Hepatocyte (in vitro differentiated cells): ENCODE measurements at places on chromosomes 1 and 21. TPM values are rescaled to one million over a fixed set of nuclear protein-coding genes. Genes with fewer than 3 reads are reported as not detected.

The ADAM30 gene
- polyA plus RNA-seq, result not detected in 2 replicates

The HSF2BP gene
- polyA plus RNA-seq, result 1.3 and 3.1 TPM in 2 replicates

DNA sequence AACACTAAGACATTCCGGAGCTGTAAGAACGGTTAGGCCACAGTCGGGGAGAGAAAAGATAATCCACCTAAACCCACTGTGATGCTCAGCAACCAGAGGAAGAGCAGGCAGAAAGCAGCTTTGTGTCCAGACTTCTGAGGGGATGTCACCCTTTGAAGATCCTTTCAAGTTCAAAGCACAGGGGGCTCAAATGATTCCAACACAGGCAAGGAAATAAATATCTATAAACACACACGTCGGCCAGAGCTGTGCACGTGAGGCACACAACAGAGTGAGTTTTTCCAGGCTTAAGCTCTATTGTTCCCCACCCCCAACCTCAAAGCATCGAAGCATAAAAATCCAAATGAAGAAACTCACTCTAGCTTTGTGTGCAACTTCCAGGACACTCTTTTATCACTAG is 479.0 kb downstream of the DISC1 start:
- DNase-seq, result no peak

DNA sequence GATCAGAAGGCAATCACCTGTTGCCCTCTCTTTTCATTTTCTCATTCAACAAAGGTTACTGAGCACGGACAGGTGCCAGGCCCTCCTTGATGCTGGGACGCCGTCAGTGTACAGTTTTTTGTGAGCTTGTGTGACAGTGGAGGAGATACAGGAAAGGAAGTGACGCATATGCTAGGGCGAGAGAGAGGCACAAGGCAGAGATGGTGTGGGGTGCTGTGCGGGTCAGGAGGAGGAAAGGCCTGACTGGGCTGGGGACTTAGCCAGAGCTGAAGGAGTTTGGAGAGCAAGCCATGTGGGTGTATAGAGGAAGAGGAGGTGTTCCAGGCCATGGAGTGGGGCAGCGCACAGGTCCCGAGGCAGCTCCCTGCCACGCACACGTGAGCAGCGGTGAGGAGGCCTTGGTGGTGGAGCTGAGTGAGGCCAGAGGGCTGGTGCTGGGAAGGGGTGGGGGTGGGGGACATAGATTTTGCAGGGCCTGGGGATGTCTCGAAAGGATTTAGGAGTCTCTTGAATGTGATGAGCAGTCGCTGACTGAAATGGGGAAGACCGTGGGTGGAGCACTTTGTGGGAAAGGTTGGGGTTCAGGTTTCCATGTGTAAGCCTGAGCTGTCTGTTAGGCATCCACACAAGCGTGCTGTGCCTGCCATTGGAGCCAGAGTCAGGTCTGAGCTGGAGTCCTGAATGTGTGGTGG is 46.0 kb downstream of the TRAPPC10 start:
- no peak for DNase-seq

The POGK gene
- polyA plus RNA-seq, result 21.6 and 22.6 TPM in 2 replicates

The CRP gene
- polyA plus RNA-seq, result not detected in 2 replicates

GRCh38 chr1:235878082-235878811 is 11.5 kb upstream of the LYST start:
- no peak for DNase-seq

The RSPH1 gene
- polyA plus RNA-seq, result 1.8 and 3.0 TPM in 2 replicates

The ACTN2 gene
- polyA plus RNA-seq, result 0.57 and 1.7 TPM in 2 replicates

- DNase-seq, result no peak
These were observed 134.4 kb downstream of the OMA1 start for GRCh38 chr1:58412071-58412580.

DNA sequence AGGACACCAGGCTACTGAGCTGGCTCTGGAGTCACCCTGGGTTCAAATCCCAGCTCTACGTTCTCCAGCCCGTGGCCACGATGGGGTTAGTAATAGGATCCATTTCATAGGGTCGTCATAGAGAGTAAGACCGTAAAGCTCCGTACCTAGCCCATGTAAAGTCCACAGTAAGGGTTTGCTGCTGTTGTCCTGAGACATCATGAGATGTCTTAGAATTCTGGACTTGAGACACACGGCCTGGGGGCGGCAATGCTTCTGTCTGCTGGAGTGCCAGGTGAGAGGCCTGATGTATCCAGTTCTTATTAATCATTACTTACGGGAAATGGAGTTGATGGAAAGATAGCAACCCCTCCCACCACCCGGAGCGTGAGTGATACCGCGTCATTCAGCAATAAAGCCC is 3.6 kb downstream of the TCP10L start:
- DNase-seq, result no peak

DNA sequence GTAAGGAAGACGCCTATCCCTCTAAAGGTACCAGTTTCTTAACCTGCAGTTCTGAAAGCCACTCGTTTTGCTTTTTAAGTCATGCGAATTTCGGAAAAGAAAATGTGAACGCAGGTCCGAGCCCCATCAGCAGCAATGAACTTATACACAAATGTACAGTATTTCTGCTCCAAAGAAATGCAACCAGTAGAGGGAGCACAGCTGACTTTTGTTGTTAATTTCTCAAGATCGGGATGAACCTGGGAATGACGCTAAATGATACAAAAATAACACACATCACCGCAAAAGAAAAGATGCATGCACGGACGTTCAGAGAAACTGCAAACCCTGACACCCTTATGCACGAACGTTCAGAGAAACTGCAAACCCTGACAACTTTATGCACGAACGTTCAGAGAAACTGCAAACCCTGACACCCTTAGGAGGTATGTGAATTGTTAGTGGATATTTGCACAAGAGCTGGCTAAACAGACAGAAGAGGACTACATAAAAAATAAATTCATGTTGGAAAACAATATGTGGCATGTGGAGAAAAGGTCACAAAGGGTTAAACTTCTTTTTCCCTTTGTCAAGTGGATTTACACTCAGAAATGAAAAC is 3.5 kb upstream of the TIAM1 start:
- peak; percentile 40 for DNase-seq

The MATN1 gene
- polyA plus RNA-seq, result 3.4 and 3.7 TPM in 2 replicates

DNA sequence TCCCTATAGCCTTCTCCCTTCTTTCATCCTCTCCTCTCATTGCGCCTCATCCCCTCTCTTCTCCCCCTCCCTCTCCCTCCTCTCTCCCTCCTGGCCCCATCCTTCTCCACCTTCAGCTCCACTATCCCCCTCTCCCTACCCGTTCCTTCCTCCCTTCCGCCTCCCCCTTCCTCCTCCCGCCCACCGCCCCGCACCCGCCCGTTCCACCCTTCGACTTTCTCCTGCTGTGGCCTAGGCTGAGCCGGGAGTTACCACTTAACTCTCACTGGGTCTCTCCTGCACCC is 1.6 kb downstream of the NPR1 start:
- no peak for DNase-seq

DNA sequence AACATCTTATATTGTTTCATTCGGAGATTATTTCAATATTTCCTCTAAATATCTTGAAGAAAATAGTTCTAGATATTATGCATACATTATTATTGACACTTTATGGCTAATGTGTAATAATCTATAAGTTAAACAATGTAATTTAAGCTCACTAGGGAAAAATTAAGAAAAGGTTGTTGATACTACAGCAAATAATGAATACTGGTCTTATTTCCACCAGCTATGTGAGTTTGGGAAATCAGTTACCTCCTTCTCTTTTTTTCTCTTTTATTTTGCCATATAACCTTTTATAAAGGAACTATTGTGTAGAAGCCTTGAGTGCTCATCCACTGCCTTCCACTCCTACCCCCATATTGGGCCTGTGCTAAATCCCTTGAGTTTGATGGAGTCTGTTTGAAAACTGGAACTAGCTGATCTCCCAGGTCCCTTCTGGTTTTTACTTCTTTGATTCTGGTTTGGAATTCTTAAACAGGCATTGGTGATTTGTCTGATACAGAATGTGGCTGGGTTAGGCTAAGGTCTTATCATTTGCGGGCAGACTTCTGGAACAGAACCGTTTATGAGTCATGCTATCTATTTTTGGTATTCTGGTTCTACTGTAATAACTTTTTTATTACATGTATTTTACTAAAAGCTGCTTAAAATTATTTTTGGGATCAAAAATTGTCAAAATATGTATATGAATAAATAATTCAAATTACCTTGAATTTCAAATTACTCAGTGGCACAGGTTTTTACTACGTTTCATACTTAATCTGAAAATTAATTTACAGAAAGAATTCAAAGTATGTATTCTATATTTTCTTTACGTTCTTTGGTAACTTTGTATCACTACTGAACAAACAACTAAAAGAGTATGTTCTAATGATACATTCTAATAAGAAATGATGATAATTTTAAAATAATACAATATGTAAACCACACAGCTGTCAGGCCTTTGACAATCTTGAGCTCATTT is 5.0 kb upstream of the CDC14A start:
- DNase-seq, result no peak

The KRTAP19-5 gene
- polyA plus RNA-seq, result not detected in 2 replicates

- no peak for DNase-seq
These were observed 9.2 kb downstream of the FASLG start for GRCh38 chr1:172668097-172668496.

- DNase-seq, result no peak
These were observed 94.0 kb downstream of the ST6GALNAC5 start for GRCh38 chr1:76961181-76961819.

The TNFRSF4 gene
- polyA plus RNA-seq, result 0.34 TPM in 1 of 2 replicates, not detected in the other

GRCh38 chr1:77487631-77488030 is 194.8 kb downstream of the ZZZ3 start:
- DNase-seq, result no peak

The ARMH1 gene
- 6.1 and 6.3 TPM in 2 replicates for polyA plus RNA-seq

DNA sequence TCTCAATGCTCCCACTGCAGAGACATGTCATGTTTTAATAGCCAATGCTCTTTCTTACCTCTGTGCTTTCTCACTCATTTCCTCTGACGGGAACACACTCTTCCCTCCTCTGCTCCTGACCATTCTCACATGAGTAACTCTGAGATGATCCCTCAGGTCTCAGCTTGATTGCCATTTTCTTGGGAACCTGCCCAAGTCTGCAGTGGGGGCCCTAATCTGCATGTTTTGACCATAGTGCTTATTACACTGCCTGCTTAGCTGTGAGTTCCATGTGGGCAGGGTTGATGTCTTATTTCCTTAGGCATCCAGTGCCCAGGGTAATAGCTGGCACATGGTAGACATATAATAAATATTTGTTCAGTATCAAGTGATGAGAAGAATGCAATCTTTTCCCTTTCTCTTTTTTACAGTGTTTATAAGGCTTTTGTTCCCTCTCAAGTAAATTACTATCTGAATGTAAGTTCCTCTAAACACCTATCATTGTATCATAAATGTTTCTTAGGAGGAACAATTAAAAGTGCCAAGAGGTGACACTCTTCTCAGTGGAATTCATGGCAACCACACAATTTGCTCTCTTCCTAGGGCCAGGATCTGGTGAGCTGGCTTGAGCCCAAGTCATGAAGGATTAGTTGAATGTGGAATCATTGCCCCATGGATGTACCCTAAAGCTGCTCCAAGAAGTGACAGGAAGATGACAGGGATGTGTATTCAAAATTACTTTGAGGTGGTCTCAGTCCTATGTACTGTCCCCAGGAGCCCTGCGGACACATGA is 485.4 kb upstream of the USP24 start:
- no peak for DNase-seq

The CHIA gene
- not detected in 2 replicates for polyA plus RNA-seq

- DNase-seq, result no peak
These were observed 8.4 kb downstream of the SAMD11 start for GRCh38 chr1:932173-932510.

- DNase-seq, result no peak
These were observed 264.6 kb downstream of the BARHL2 start for GRCh38 chr1:90452491-90452890.

The RNU1-3 gene
- polyA plus RNA-seq, result not detected in 2 replicates

- no peak for DNase-seq
These were observed 8.9 kb upstream of the RALGPS2 start for GRCh38 chr1:178716111-178716510.

The ECM1 gene
- 7.1 and 8.8 TPM in 2 replicates for polyA plus RNA-seq

DNA sequence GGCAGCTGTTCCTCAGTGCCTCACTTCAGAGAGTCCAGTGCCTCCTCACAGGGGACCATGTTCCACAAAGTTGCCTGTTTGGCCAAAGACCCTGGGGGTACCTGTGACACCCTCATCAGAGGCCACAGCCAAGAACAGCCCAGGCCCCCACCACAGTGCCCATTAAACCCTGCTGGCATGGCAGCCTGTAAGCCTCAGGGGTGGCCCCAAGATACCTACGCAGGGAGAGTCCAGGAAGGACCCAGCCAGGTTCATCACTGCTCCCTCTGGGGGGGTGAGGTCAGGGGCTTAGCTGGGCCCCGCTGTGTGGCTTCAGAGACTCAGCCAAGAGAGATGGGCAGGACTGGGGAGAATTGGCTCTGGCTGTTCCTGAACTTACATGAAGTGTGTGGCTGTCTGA is 19.1 kb upstream of the PRDM16 start:
- DNase-seq, result no peak

GRCh38 chr1:20588634-20589225 is at the start of gene CDA:
TSS of gene CDA (plus strand) at chr1:20589097. CDS start at chr1:20589130, 33 bp downstream.
- DNase-seq, result peak; percentile 58

DNA sequence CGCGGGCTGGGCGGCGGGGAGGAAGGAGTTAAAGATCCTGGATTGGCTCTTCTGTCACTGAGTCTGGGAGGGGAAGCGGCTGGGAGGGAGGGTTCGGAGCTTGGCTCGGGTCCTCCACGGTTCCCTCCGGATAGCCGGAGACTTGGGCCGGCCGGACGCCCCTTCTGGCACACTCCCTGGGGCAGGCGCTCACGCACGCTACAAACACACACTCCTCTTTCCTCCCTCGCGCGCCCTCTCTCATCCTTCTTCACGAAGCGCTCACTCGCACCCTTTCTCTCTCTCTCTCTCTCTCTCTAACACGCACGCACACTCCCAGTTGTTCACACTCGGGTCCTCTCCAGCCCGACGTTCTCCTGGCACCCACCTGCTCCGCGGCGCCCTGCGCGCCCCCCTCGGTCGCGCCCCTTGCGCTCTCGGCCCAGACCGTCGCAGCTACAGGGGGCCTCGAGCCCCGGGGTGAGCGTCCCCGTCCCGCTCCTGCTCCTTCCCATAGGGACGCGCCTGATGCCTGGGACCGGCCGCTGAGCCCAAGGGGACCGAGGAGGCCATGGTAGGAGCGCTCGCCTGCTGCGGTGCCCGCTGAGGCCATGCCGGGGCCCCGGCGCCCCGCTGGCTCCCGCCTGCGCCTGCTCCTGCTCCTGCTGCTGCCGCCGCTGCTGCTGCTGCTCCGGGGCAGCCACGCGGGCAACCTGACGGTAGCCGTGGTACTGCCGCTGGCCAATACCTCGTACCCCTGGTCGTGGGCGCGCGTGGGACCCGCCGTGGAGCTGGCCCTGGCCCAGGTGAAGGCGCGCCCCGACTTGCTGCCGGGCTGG is at the start of gene NPR1:
Gene NPR1 (plus strand): TSS at position 170 of the 818 bp plus-strand sequence. CDS start 421 bp downstream, at position 591.
- DNase-seq, result peak; percentile 60

- no peak for DNase-seq
These were observed 10.4 kb downstream of the ADAMTSL4 start for GRCh38 chr1:150559656-150560010.

DNA sequence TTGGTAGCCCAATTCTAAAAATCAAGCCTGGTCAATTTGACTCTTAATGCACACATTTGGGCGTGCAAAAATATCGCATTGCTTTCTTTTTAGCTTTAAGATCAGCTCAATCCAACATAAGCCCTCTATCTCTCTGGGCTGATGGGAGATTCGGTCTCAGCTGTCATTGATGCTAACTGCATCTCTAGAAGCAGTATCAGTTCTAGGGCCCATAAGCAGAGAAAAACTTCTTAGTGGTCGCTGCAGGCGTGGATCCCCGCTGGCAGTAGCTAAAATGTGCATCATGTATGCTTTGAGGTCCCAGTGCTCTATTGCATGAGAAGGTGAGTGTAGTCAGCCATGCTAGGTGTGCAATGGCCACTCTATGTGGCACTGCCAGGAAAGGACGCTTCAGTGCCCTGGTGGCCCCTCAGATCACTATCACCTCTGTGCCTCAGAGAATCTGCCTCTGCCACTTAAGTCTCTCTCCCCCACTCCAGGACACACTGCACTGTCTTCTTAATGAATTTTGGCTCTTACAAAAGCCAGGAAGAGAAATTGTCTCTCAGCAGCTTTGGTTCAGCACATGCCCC is 79.7 kb upstream of the GADD45A start:
- no peak for DNase-seq
